B cell (primary cell): ENCODE measurements at places on chromosomes 5 and 9. TPM values are rescaled to one million over a fixed set of nuclear protein-coding genes. Genes with fewer than 3 reads are reported as not detected.
A peak's percentile ranks its signal among the peaks of the same experiment; 100 is the strongest.

GRCh38 chr9:76704593-76705204 is 59.5 kb upstream of the PCA3 start:
- DNase-seq: peak; percentile 75

DNA sequence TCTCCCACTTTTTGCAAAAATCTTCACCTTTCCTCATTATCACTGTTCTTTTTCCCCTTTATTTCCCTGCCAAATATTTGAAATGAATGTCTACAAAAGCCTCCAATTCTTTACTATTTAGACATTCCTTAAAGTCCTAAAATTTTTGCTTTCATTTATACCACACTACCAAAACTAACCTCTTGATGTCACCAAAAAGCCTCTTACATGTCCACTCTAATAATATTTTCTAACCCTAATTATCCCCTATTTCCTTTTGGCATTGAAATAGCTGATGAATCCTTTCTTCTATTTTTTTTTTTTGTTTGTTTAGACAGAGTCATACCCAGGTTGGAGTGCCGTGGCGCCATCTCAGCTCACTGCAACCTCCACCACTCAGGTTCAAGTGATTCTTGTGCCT is 32.3 kb upstream of the NRG2 start:
- DNase-seq: no peak

DNA sequence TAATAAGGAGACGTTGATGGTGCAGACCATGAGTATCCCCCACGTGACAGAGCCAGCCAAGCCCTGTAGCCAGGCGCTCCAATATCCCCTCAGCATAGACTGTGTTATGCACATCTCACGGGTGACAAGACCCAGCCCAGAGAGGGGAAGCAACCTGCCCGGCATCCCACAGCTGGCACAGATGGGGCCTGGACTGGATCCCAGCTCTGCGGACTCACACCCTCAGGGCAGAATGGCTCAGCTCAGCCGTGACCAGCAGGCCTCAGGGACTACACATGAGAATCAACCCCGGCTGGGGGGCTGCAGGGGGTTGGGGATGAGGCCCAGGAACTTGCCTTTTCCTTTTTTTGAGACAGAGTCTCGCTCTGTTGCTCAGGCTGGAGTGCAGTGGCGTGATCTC is 11.7 kb downstream of the FIBCD1 start:
- no peak for DNase-seq

DNA sequence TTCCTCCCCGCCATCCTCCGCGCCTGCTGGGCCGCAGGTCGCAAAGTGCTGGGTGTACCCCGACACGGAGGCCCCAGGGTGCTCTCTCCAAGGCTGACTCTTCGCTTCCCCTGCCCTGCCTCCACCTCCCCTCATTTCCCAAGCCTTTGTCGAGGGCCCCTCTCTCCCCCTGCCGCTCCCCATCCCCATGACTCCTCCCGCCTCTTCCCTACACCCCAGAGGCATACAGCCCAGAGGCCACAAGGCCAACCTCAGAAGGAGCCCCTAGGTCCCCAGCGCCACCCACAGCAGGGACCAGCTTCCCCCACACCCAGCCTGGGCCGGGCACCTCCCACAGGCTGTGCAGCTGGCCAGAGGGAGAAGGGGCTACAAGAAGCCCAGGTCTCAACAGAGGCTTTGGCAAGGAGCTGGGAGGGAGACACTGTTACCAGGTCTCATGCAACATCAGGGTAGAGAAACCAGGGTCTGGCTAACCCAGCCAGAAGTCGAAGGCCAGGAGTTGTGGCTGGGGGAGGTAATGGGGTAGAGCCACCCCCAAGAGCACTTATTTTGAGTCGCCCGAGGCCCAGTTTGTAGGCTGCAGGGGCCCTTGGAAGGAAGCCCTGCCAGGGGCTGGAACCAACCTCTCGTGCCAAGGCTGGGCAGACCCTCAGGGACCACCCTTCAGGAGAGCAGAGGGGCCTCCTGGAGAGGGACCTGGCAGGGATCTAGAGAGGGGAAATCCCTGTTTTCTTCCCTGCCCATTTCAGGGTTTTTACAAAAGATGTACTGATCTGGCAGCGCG is 24.5 kb upstream of the SARDH start:
- DNase-seq: no peak

DNA sequence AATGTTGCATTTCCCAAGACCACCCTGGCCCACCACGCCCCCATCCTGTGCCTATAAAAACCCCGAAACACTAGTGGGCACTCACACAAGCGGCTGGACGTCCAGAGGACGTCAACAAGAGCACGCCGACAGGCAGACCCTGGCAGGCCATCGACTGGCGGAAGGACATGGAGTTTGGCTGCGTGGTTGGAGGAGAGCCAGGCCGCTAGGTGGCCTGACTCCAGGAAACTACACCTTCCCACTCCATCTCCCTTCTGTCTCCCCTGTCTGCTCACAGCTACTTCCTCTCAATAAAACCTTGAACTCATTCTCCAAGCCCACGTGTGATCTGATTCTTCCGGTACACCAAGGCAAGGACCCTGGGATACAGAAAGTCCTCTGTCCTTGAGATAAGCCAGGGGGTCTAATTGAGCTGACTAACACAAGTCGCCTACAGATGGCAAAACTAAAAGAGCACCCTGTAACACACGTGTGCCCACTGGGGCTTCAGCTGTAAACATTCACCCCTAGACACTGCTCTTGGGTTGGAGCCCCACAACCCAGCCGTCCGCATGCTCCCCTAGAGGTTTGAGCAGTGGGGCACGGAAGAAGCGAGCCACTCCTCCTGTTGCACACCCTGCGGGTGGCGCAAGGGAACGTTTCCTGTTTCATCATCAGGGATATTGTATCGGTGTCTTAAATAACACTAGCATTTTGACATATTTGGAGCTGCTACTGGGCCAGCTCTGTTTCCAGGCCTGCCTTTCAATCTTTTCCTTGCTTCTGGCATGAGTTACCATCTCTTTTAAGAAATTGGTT is 54.5 kb upstream of the TAF11L2 start:
- no peak for DNase-seq

GRCh38 chr5:36741128-36741527 is 134.7 kb downstream of the SLC1A3 start:
- DNase-seq: no peak

- no peak for DNase-seq
These were observed 32.5 kb upstream of the TRIO start for GRCh38 chr5:14110680-14111079.

DNA sequence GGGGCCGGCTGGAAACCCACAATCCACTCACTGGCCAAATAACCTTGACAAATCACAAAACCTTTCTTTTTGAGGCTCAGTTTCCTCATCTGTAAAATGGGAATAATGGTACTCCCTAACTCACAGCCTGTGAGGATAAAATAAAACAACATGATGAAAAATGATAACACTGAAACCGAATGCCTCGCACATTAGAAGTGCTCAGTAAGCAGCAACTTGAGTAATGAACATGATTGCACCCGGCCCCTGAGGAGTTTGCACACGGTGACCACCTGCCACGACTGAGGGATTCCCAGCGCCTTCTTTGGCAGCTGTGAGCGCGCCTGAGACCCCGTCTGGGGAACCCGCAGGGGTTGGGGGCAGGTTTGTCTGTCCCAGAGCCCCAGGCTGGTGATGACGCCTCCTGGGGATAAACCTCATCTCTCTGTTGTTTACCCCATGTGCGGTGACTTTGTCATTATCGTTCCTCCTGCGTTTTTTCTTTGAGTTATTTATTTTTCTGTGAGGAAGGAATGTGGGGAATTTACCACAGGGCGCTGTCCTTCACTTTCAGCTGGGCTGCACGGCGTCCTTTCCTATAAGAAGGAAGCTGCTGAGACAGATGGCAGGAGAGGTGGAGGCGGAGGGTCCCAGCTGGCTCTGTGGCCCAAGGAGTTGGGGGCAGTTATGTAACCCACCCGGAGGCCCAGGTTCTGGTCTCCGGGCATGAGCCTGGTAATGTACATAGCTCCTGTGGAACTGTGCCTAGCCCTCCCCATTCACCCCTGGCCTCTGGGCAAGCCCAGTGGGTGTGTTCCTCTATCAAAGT is 3.0 kb upstream of the SYNPO start:
- no peak for DNase-seq

DNA sequence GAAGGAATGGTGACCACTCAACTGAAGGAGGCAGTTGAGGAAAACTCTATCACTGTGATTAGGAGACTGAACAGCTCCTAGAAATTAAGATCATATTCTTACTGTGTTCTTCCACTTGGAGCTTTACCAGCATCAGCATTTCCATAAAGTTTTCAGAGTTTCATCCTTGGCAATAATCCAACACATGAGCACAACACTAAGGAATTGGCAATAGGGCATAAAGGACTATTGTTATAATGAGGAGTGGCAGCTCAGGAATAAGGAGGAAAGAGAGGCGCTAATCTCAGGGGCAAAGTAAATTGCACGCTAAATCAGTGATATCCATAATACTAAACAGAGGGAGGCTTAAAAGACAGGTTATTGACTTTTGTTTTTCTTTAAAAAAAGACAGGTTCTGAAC is 338.9 kb downstream of the EFNA5 start:
- DNase-seq: no peak

DNA sequence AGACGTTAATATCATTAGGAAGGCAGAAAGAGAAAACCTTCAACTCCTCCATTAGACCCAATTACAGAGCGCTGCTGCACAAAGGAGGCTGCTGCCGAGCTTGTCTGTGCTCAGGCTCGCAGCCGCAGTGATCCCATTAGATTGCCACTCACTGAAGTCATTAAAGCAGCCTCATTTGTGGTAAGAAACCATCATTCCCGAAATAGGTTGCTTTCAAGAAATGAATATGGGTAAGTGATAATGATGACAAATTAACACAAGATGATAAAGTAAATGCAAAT is 137.2 kb downstream of the CAVIN4 start:
- DNase-seq: no peak

DNA sequence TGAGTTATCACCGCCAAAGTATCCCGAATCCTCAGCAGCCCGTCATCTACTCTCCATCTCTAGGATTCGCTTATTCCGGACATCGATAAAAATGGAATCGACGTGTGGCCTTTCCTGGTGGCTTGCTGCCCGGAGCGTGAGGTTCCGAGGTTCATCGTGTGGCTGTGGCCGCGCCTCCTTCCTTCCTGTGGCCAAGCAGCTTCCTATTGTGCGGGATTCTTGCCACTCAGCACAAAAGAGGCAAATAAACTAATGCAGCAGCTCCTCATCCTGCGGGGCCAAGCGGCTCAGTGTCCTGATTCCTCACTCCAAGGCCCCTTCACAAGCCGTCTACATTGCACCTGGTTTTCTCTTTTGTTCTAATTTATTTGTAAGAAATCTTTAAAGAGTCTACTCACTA is 800.9 kb downstream of the CDH9 start:
- no peak for DNase-seq

- no peak for DNase-seq
These were observed 148.9 kb downstream of the DOCK2 start for GRCh38 chr5:169785771-169786618.

- no peak for DNase-seq
These were observed 148.5 kb downstream of the C9orf152 start for GRCh38 chr9:110059461-110059860.

DNA sequence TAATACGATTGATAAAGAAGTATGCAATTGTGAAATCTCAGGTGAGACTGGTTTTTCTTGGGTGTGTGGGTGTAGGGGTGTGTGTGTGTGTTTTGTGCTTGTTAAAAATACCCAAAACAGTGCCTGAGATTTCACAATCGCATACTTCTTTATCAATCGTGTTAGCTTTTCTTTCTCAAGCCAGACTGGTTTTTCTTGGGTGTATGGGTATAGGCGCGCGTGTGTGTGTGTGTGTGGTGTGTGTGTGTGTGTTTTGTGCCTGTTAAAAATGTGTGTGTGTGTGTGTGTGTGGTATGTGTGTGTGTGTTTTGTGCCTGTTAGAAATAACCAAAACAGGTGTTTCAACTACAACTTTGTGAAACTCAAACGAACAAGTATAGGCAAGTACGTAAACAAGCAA is 53.7 kb downstream of the CERT1 start:
- DNase-seq: no peak

DNA sequence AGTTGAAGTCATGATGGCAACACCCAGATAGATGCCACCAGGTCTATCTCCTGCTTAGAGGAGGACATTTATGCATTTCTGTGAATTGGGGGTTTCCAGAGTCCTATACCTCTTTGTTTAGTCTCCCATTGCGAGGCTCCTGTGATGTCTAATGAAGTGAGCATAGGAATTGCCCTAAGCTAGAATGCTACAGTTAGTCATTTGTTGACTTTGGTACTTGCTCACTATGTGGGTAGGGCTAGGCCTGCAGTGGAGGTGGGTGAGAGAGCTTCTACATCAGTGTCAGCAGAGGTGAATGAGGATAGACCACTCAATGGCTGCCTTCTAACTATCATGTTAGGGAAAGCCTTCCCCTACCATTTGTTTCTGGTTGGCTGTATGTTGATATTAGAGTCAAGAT is 173.3 kb upstream of the POC5 start:
- DNase-seq: no peak

- no peak for DNase-seq
These were observed 34.2 kb upstream of the MYOT start for GRCh38 chr5:137833463-137833862.

FCN2 gene
- not detected in 2 replicates for total RNA-seq

MLANA gene
- total RNA-seq: not detected in 2 replicates

PTGES gene
- not detected in 2 replicates for total RNA-seq

CD72 gene
- 94.6 and 110 TPM in 2 replicates for total RNA-seq

ADCY2 gene
- not detected in 2 replicates for total RNA-seq

ECM2 gene
- not detected in 2 replicates for total RNA-seq
